ENCODE measurements at places on chromosomes 5 and 9.
A peak's percentile ranks its signal among the peaks of the same experiment; 100 is the strongest.

DNA sequence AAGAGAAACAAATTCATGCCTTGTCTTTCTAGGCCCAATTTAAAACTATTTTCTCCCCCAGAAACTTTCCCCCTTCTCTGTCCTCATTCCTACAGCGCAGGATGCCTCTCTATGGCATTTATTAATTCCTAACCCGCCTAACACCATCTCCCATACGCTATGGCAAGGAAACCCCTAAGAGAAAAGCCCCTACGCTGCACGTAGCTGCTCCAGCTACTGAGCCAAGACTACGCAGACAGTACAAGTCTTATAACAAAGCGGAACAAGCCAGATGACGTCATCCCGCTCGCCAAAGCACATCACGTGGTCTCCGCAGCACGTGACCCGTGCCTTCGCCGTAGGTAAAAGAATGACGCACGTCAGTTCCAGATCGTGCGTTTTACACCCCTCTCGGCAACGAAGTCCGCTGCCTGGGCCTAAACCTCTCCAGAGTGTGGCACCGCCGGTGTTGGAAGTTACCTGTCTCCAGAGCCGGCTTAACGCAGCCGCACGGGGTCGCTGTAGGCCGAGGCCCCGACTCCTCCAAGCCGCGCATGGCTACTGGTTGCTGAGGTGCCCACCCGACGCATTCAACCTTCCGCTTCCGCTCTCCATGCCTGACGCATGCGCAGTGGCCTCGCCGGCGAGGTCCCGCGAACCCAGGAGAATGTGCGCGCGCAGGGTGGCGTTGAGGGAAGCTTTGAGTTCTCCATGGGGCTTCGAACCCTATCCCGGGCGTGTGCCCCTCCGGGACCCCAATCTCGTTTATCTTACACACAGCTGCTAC, at the start of gene TRMO:
Gene TRMO (minus strand): TSS at position 542 of the 766 bp plus-strand sequence. CDS start 7 bp downstream, at position 535.
- peak; percentile 89 for DNase-seq

DNA sequence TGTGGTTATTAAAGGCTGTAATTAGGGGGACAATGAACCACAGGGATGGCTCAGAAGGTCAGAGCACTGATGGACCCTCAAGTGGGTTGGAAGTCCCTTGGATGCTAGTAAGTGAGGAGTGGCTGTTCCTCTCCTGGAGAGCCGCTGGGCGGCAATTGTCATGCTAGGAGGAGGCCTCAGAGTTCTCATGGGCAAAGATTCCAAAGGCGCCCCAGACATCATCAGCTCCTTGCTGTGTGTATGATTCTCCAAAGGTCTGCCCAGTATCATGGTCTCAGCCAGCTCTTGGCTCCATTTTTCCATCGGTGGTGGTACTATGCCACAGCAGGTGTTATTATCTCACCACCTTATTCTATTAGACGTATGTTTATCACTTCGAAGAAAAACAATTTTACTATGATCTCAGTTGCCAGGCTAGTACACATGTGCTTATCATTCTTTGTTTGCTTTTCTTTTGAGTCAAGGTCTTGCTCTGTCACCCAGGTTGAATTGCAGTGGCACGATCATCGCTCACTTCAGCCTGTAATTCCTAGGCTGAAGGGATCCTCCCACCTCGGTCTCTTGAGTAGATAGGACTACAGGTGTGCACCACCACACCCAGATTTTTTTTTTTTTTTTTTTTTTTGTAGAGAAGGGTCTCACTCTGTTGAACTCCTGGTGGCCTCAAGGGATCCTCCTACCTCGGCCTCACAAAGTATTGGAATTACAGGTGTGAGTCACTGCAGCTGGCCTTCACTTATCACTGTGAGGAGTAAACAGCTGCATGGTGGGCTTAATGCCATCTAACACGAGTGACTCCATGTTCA, 46.8 kb downstream of the EXOSC2 start:
- DNase-seq = no peak

DNA sequence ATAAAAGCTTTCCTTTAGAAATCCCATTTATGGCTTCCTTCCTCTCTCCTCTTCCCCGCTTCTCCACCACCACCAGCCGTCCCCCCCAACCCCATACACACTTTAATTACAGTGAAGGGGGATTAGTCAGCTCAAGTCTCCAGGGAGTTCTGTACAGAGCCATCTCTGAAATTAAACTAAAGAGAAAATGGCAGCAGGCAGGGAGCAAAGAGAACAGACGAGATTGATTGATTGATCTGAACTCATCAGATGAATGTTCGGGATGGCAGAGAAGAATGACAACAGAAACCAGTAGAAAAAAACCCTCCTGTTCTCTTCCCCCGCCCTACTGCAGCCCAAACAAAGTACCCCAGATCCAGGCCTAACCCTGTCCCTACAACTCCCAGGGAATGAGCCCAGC, 241.7 kb upstream of the PANK3 start:
- no peak for DNase-seq

GRCh38 chr5:54915466-54916027, 69.8 kb downstream of the ESM1 start:
- DNase-seq = no peak

GRCh38 chr9:91945277-91946085, 4.5 kb downstream of the ROR2 start:
- DNase-seq = no peak
